ENCODE measurements at places on chromosomes 12 and 14.
A peak's percentile ranks its signal among the peaks of the same experiment; 100 is the strongest.

- no peak for DNase-seq
These were observed 4.8 kb downstream of the ASCL4 start for GRCh38 chr12:107779077-107779831.

- DNase-seq = peak; percentile 68
These were observed 75.7 kb downstream of the PITPNM2 start for GRCh38 chr12:123075087-123075645.

DNA sequence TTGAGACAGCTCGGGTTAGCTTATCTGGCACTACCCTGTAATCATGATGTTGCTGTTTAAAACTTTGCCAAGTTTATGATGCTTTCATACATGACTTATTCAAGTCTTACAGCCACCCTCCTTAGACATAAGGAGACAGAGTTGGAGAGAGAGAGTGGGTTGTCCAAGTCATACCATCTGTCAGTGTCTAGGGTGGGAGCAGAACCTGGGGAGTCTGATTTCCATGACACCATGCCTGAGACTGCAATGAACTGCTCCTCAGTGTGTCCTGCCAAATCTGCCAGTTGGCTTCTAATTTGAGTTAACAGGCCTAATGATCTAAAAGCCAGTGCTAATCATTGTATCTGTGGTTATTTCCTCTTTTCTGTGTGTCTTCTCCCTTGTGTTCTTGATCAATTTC lies 43.7 kb upstream of the PHC1 start:
- DNase-seq = no peak

DNA sequence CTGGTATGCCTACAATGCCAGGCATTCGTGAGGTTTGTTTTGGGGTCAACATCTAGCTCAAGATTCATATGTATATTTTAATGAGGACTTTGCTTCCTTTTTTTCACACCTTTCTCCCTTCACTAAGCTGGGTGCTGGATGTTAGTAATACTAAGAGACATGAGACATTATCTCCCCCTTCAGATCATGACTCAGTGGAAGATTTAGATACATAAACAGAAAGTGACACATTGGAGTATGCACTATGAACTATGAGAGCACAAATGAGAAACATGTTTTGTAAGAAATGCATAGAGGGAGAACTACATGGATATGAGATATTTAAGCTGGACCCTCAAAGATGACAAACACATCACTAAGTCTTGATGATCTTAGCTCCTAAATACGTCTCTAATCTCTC lies 286.3 kb downstream of the RPAP3 start:
- DNase-seq = peak; percentile 81

DNA sequence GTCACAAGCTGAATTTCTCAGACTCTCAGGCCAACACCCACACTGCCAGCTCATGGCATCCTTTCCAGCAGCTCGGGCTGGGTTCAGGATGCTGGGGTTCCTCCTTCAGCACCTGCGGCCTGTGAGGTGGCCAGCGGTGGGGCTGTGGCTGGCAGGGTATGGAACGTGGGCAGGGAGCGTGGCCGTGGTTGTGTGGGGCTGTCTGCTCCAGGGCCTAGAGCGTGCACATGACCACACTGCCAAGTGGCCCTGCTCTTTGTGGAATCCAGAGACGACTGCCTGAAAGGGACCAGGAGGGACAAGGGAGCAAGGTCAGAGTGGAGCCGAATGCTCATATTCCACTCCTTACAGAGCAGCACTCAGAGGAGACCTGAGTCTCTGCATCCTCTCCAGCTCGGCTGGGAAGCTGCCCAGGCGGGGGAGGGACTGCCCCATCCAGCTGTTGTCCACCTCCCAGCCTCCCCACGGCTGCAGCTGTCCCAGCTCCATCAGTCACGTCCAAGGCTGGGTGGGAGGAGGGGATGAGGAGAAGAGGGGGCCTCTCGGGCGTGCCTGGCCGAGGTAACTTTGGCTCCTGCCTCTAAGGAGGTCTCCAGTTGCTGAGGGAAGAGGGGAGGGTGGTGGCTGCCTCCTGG lies 71.3 kb downstream of the TSPAN9 start:
- DNase-seq = no peak

DNA sequence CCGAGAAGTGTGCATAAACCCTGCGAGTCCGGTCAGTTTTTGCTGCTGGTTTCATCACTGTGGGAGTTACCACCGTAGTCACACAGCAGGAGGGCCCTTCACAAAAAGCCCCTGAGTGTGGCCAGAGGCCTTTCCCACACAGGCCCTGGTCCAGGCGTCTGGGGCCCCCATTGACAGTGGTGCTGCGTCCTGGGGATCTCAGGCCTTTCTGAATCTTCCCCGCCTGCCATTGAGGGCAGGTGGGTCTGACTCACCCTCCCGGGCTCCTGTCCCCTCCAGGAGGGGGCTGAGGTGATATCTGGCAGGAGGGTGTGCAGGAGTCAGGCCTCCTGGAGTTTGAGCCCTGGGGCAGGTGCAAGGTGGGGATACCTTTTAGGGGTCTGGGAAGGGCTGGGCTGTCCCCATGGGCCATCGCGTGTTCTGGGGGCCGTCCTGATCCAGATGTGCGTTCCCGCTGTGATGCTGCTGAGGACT lies 358.5 kb downstream of the TMEM121 start:
- no peak for DNase-seq

DNA sequence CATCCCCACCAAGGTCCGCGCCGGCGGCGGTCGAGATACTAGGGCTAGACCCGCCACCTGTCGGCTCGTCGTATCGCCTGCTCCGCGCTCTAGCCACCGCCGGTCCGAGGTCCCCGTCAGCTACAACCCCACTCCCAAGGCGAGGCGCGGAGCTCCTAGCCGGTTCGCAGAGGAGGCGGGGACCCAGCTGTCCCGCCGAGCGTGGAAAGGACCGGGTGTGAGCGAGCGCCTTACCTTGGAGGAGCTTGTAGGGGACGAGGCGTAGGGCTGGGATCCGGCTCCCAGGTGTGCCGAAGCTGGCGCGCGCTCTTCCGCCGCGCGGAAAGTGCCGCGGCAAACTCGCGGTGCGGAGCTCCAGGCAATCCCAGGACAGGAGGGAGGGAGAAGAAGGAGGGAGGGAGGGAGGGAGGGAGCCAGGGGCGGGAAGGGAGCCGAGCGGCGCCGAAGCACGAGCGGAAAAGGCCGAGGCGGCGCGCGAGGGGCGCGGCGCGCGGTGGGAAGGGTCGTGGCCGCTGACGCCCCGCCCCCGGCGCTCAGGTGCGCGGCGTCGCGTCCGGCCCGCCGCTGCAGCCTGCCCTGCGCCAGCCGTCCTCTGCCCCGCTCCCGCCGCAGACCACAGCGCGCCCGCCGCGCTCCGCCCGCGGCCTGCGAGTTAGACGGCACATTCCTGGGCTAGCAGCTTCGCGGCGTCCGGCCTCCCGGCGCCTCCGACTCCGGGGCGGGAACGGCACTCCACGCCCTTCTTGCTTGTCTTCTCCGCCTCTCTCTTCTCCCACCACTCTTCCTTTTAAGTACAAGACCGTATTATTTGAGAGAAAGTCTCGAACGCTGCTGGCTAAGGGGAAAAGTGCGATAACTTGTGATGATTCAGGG lies at the start of gene PAWR:
Gene PAWR (minus strand): TSS at position 327 of the 873 bp plus-strand sequence. CDS start 720 bp downstream, outside the sequence.
- peak; percentile 92 for DNase-seq

GRCh38 chr12:47549258-47549657 lies 156.6 kb downstream of the RPAP3 start:
- peak; percentile 55 for DNase-seq

DNA sequence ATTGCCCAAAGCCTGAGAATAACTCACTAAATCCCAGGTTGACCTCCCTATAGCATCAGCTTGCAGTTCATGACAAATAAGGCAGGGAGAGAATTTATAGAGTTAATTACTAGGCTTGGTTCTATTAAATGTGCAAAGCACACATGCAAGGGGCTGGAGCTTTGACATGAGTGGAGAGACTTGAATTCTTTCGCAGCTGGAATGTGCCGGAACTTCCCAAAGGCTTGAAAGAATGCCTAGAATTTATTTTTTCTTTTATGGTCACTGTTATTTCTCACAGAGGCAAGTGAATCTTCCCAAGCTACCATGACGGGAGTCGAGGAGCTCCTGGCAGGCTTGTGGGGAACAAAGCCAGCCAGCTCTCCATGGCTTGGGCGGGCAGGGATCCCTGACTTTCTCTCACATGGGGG lies 95.5 kb upstream of the USP44 start:
- DNase-seq = no peak

DNA sequence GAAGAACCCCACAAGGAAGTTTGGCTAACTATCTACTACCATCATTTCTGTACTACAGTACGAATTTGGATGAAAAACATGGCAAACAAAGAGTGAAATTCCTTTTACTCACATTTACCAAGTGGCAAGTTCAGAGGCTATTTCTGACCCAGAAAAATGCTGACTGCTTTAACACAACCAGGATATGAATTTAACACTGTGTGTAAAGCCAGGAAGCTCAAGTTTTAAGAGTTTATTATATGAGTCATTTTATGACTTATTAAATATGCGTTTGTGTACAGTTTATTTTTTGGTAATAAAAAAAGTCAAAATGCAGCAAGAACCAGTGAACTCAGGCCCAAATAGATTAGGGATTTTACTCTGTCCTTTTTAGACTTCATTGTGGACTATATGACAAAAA lies 58.4 kb upstream of the STAC3 start:
- DNase-seq = peak; percentile 58

DNA sequence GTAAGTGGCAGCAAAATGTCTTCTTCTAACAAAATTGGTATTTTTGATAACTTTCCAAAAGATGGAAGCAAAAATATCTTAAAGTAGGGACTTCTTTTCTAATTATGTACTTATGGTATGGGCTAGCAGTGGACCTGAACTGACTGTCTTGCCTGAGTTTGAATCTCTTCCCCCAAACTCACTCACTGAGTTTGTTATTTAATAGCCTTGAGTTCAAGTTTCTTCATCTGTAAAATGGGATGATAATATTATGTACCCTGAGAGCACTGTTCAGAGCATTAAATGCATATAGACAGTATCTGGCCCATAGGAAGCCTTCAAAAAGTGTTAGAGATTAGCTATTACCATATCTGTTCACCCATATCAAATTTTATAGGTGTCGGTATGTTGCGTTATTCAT lies 210.4 kb upstream of the NUDT4 start:
- no peak for DNase-seq

- DNase-seq = no peak
These were observed at the start of gene TCL1A for GRCh38 chr14:95713596-95714371. TSS of gene TCL1A (minus strand) at chr14:95714125. CDS start at chr14:95714066, 59 bp downstream.

DNA sequence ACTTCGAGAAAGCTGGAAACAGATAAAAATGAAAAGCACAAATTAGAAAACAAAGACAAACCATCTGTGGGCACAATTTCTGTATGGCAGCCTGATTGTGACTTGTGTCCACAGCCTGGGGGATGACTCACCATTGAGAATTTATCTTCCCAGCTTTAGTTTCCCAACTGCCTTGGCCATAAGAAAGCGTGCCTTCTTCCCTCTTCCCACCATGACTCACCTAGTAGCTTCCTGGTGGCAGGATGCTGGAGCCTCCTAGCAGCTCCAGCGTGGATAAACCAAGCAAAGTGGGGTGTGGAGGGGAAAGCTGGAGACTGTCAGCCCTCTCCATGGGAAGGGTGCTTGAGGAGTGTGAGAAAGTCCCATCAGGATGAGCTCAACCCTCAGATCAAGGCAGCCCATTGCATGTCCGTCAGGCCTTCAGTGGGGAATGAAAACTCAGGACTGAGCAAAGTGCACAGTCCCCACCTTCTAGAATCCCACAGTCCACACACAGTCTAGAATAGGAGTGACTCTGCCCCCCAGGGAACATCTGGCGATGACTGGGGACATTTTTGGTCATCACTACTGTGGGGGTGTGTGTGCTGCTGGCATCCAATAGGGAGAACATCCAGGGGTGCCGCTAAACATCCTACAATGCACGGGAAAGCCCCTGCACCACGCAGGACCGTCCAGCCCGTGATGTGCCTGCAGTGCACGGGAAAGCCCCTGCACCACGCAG lies 22.4 kb upstream of the SERPINA6 start:
- peak; percentile 94 for DNase-seq

DNA sequence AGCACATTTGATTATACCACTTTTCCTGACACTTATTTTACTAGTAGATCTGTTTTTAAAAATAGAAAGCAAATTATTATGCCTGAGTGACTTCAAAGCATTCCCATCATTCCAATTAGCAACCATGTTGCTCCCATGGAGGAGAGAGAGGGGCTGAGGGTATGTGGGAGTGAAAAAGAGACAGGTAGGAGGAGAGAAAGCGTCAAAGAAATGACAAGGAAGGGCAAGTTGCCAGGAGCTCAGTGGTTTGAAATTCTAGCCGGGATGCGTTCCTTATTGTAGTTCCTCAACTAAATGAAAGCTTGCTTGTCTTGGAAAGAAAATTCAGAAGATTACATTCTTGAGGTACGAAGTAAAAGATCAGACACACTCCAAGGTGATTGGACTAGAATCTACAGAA lies 92.4 kb upstream of the PKP2 start:
- DNase-seq = no peak

DNA sequence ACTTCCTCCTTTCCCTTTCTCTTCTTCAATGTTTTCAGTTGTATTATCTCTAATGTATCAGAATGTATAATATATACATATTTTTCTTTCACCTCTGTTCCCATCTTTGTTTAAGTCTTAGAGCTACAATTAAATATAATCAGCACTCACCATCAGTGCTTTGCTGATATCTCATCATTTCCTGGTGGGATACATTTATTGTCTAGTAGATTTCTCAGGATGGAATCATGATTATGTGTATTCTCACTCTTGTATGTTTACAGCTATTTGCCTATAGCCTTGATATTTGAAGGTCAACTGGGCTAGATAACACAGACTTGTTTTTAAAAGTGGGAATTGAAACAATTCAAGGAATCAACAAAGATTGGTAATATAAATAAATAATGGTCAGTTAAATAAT lies 124.9 kb upstream of the EEA1 start:
- no peak for DNase-seq

GRCh38 chr14:61244009-61244408 lies 37.1 kb downstream of the TMEM30B start:
- no peak for DNase-seq

- DNase-seq = no peak
These were observed 11.0 kb downstream of the C12orf76 start for GRCh38 chr12:110037315-110037714.

DNA sequence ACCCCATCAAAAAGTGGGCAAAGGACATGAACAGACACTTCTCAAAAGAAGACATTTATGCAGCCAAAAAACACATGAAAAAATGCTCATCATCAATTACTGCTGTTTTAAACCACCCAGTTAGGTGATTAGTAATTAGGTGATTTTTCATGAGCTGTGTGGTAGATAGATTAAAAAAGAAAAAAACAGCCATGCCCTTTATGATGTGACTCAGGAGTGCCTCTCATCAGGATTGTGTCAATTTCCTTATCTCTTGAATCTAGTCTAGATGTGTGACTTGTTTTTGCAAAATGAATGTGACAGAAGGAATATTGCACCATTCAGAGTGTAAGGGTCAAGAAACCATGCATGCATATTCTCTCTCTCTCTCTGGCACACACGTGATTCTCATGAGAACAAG lies 5.7 kb downstream of the OR10A7 start:
- peak; percentile 0 for DNase-seq

DNA sequence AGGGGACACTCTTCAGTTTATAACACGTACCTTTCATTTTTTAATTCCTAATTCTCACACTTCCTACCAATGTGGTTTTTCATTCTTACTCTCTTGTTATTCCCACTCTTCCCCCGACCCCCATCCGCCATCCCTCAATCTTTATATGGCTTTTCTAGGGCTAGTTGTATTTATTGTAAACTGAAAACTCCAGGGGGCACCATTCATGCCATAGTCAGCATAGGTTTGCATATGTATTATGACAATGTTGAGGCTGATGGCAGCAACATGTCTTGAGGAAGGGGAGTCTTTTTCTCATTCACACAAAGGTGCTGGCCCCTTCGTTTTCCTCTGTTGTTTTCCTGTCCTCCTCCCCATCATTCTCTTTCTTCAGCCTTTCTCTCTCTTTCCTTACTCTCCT lies 27.7 kb upstream of the LTA4H start:
- DNase-seq = peak; percentile 35
